Activated T-cell treated with anti-CD3 and anti-CD28 coated beads, Interleukin-2, amount 50 U/mL, for 72 hours (primary cell): ENCODE measurements at places on chromosomes 4 and X. TPM values are rescaled to one million over a fixed set of nuclear protein-coding genes. Genes with fewer than 3 reads are reported as not detected.

DNA sequence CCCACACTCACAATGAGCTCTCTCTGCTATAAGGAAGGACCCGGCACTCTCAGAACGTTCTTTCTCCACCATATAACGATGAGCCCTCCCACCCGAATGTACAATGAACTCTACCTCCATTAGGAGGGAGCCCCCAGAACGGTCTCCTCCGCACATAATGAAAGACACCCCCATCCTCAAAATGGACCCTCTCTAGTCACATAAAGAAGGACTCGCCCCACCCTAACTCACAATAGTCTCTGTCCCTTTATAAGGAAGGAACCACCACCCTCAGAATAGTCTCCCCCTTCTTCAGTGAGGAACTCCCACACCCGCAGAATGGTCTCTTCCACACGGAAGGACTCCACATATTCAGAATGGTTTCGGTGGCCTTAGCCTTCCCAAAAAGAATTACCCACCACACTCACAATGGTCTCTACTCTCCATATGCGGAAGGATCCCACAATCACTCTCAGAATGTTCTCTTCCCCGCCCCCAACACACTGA lies 477 bp downstream of the SLC35A2 start:
- no peaks in the 10 kb centered on the region for H3K27me3 ChIP-seq
- peaks cover 16% of the 10 kb centered on the region for H3K36me3 ChIP-seq
- DNase-seq, result peak; percentile 33

GLRA2 gene
- not detected for total RNA-seq

SSX2B gene
- total RNA-seq, result not detected

AFM gene
- total RNA-seq, result not detected

DNA sequence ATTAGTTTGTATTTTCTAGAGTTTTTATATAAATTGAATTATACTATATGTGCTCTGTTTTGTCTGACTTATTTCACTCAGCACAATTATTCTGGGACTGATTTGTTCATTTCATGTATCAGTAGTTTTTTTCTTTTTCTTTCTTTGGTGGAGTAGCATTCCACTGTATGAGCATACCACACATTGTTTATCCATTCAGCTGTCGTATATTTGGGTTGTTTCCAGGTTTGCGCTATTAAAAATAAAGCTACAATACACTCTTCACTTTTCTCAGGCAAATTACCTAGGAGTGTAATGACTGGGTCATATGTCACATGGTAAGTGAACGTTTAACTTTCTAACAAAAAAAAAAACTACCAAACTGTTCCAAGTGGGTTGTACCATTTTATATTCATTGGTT lies 9.6 kb upstream of the OTUD4 start:
- DNase-seq, result no peak
- no peak overlapping the region for H3K4me3 ChIP-seq
- H3K36me3 ChIP-seq, result no peaks in the 10 kb centered on the region
- H3K27me3 ChIP-seq, result peaks cover 11% of the 10 kb centered on the region
- no peak overlapping the region for H3K27ac ChIP-seq

- peaks cover 8% of the 10 kb centered on the region for H3K27me3 ChIP-seq
- H3K4me3 ChIP-seq, result no peak overlapping the region
- H3K4me1 ChIP-seq, result no peaks in the 10 kb centered on the region
- no peak overlapping the region for H3K27ac ChIP-seq
- H3K36me3 ChIP-seq, result no peaks in the 10 kb centered on the region
Measured at GRCh38 chrX:50648156-50648555, 165.8 kb downstream of the SHROOM4 start.

GRCh38 chr4:182513587-182514291 lies 270.5 kb downstream of the TENM3 start:
- no peaks in the 10 kb centered on the region for H3K36me3 ChIP-seq
- no peak for DNase-seq
- no peak overlapping the region for H3K27ac ChIP-seq
- no peaks in the 10 kb centered on the region for H3K4me1 ChIP-seq

DNA sequence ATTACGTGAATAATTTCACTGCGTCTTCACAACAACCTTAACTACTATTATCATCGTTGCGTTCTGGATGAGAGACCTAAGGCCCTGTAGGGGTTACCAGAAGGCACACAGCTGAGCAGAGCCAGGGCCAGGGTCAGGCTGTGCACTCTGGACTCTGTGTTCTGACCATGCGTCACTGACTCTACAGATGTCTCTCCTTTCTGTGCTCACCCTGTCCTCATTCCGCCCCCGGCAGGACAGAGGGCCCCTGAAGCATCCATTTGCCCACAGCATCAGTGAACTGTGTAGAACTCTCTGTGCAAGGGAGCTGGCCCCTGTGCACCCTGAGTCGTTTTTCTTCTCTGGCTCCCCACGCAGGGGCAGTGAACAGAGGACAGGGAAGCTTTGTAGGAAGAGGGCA lies 21.3 kb downstream of the GPKOW start:
- no peaks in the 10 kb centered on the region for H3K36me3 ChIP-seq
- H3K27me3 ChIP-seq, result no peaks in the 10 kb centered on the region

DNA sequence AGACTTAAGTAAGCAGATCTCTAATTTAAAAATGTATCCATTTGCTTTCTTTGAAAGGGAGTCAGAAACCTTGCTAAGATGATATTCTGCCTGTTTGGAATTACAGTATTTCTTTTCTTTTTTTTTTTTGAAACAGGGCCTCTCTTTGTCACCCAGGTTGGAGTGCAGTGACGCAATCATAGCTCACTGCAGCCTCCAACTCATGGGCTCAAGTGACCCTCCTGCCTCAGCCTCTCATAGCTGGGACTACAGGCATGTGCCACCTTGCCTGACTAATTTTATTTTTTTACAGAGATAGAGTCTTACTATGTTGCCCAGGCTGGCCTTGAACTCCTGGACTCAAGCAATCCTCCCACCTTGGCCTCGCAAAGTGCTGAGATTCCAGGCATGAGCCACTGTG lies 40.0 kb downstream of the ANAPC4 start:
- H3K4me3 ChIP-seq, result no peak overlapping the region
- H3K36me3 ChIP-seq, result peaks cover 7% of the 10 kb centered on the region
- no peak overlapping the region for H3K27ac ChIP-seq
- DNase-seq, result no peak
- peaks cover 5% of the 10 kb centered on the region for H3K4me1 ChIP-seq

DNA sequence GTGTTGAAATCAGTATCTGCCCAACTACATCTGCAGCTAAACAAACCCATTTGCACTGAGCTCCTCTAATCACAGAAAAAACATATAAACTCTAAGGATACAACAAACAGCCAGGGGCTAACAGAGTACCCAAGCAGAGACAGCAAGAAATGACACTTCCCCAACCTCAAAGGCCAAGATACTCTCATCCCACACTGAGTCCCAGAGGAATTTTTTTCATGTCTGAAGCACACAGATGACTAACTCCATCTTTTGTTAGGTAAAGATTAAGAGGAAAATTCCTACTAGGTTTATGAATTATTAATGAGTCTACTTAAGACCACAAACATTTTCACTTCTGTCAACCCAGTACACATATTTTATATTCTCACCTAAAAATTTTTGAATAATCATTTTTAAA lies 31.6 kb downstream of the SEPSECS start:
- no peak overlapping the region for H3K27ac ChIP-seq
- H3K4me3 ChIP-seq, result no peak overlapping the region
- no peaks in the 10 kb centered on the region for H3K4me1 ChIP-seq
- DNase-seq, result no peak

GRCh38 chrX:68492583-68492982 lies 6.3 kb upstream of the YIPF6 start:
- no peak overlapping the region for H3K27ac ChIP-seq
- no peak for DNase-seq
- H3K4me3 ChIP-seq, result no peak overlapping the region
- peaks cover 27% of the 10 kb centered on the region for H3K27me3 ChIP-seq

DNA sequence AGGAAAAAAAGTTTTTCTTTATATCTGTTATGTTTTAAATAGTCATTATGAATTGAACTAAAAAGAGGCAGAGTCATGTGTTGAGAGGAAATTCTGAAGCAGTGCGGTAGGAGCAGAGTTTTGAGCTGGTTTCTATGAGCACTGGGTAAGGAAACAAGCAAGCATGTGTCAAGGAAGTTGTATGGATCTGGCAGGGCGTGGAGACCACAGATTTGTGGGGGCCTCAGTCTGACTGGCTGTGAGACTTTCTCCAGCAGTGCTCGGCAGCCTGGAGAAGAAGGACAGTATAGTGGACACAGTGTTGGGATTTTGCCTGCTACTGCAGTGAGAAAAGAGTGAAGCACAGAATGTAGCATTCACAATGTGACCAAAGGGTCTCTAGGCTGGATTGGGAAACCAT lies 399.1 kb downstream of the INPP4B start:
- no peak for DNase-seq
- no peaks in the 10 kb centered on the region for H3K27me3 ChIP-seq
- no peak overlapping the region for H3K4me3 ChIP-seq
- H3K4me1 ChIP-seq, result peaks cover 37% of the 10 kb centered on the region
- H3K36me3 ChIP-seq, result peaks cover 4% of the 10 kb centered on the region

ETDA gene
- not detected for total RNA-seq

DNA sequence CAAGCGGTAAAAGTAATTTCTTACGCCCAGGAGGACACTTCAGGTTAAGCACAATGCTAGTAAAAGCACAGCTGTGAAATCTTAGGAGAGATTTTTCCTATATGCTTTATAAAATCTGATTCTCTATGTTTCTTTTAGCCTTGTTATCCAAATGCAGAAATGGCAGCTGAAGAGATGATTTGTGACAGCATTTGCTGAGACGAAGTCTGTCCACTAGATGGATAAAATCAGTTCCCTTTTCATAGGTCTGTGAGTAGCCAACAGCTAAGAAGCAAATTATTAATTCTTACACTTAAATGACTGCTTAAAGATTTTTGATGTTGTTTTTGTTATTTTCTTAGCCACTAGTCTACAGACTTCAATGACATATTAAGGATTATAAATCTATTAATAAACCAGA lies 5.3 kb downstream of the GPM6A start:
- no peak for DNase-seq
- H3K27me3 ChIP-seq, result no peaks in the 10 kb centered on the region
- H3K27ac ChIP-seq, result no peak overlapping the region
- no peak overlapping the region for H3K4me3 ChIP-seq

FLNA gene
- 755 TPM for total RNA-seq

DNA sequence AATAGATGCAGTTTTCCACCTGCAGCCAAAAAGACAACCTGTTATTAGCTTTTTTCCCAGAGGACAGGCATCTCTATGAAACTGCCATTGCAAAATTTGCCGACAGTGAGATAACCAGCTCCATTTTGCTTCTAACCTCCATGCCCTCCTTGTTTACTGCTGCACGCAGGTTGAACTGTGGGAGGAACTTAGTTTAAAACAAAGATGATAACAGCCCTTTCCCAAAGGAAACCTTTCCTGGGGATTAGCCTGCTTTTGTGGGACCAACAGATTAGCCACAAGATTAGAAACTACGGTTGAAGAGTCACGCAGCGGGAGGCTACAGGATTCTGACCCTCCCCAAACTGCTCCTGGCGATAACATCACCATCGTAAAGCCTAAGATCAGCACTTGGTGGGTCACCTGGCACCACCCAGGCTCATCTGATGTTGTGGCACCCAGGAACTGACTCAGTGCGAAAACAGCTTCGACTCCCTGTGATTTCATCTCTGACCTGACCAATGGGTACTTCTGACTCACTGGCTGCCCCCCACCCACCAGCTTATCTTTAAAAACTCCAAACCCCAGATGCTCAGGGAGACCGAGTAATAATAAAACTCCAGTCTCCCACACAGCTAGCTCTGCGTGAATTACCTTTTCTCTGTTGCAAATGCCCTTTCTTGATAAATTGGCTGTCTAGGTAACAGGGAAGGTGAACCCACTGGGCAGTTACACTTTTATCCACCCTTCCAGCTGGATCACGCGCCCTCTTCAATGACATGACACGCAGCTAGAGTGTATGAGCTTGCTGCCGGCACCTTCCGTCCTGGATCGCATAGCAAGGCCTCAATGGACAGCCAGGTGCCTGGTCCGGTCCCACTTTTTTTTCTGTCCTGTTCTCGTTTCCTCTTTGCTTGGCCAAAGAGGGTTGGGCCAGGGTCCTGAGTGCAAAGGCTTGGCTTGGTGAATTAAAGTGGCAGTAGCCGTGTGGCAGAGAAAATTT lies 27.2 kb downstream of the NOP14 start:
- H3K36me3 ChIP-seq, result peaks cover 30% of the 10 kb centered on the region
- peak overlapping the region; percentile 89 for H3K4me3 ChIP-seq
- peak; percentile 90 for DNase-seq
- peak overlapping the region; percentile 79 for H3K27ac ChIP-seq
- H3K4me1 ChIP-seq, result peaks cover 55% of the 10 kb centered on the region
- no peaks in the 10 kb centered on the region for H3K27me3 ChIP-seq

GRCh38 chr4:184889666-184890335 lies 64.0 kb upstream of the ACSL1 start:
- H3K36me3 ChIP-seq, result no peaks in the 10 kb centered on the region
- H3K27ac ChIP-seq, result no peak overlapping the region
- H3K4me1 ChIP-seq, result no peaks in the 10 kb centered on the region
- DNase-seq, result no peak
- no peaks in the 10 kb centered on the region for H3K27me3 ChIP-seq

DNA sequence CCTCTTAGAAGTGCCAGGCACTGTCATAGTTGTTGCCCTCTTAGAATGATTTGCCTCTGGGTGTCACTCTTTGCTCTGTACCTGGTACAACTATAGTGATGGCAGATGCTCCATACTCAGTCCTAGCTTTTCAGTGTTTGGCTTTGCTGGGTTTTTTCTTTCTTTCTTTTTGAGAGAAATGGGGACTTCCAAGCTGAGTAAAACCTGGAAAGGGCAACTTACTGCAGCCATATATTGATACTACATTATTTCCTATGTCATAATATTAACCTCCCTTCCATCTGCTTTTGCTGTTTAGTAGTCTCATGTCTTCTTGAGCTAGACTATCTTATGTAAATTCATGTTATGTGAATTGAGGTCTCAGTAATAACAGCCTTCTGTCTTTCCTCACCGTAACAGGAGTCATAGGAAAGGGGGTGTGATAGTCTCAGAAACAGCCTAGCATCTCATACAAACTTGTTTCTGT lies 49.0 kb downstream of the NIPAL1 start:
- peak overlapping the region; percentile 31 for H3K27ac ChIP-seq
- H3K4me3 ChIP-seq, result peak overlapping the region; percentile 17
- H3K4me1 ChIP-seq, result peaks cover 46% of the 10 kb centered on the region
- DNase-seq, result peak; percentile 32

SRP72 gene
- 200 TPM for total RNA-seq

AMTN gene
- total RNA-seq, result not detected

SYP gene
- 8.7 TPM for total RNA-seq

SLC38A5 gene
- total RNA-seq, result 78.8 TPM

DNA sequence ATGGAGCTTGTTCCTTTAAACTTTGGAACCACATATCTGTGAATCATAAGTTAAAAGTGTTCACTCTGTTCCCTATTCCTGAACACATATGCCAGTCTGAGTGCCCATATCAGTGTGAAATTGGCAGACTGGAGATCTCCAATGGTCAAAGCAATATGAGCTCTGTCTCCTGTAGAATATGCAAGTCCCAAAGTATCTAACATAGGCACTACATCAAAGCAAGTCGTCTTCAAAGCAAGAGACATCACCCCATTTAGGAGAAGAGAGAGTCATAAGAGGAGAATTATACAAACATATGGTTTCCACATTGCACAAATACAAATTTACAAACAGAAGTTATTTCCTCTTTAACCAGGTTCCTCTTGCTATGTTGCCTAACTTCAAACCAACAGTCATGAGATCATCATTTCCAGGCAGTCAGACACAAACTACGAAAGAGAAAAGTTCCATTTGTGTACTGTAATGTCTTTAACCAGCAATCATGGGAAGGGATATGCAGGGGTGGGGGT lies 9.9 kb upstream of the GK start:
- H3K36me3 ChIP-seq, result no peaks in the 10 kb centered on the region
- no peak for DNase-seq
- peaks cover 34% of the 10 kb centered on the region for H3K4me1 ChIP-seq
- peak overlapping the region; percentile 45 for H3K4me3 ChIP-seq

NRK gene
- total RNA-seq, result not detected
